ENCODE measurements at places on chromosomes 7 and 10.
A peak's percentile ranks its signal among the peaks of the same experiment; 100 is the strongest.

GRCh38 chr7:135843214-135843613 lies 94.6 kb upstream of the FAM180A start:
- peaks cover 12% of the 10 kb centered on the region for H3K4me1 ChIP-seq
- no peak overlapping the region for H3K27ac ChIP-seq
- no peak for DNase-seq
- no peak overlapping the region for H3K4me3 ChIP-seq
- H3K27me3 ChIP-seq, result no peaks in the 10 kb centered on the region
- no peaks in the 10 kb centered on the region for H3K36me3 ChIP-seq

DNA sequence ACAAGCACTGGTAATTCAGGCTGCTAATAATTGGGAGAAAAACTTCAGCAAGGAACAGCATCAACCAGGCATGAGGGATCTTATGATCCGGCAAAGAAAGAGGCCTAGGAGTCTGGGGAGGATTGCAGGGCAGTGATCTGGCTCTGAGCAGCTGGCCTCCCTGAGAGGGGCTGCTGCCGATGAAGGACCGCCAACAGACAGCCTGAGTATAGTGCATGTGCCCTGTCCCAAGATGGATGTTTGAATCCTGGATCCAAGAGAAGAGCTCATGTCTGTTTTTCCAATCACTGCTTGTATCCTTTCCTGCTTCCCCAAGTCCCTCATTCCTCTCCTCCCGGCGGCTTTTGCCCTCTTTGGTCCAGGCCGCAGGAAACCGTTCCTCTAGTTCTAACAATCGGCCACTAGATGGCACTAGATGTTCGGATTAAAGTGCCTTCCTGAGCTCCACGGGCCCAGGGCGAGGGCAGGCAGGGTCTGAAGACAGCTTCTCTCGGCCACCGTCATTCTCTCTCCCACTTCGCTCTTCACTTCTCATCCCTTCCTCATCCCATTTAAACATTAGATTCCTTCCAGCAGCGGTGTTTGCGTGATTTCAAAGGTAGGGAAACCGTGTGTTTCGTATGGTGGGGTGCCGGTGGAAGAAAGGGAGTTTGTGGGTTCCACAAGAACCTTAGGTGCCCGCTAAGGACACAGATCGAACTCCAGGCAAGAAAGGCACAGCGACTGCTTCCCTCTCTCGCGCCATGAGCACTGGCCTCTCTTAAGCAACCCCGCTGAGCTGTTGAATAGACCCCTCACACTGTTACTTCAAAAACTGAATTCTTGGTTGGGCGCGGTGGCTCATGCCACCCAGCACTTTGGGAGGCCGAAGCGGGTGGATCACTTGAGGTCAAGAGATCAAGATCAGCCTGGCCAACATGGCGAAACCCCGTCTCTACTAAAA lies 82.4 kb downstream of the ADCYAP1R1 start:
- no peak for DNase-seq
- no peaks in the 10 kb centered on the region for H3K36me3 ChIP-seq
- no peak overlapping the region for H3K27ac ChIP-seq
- no peak overlapping the region for H3K4me3 ChIP-seq
- H3K27me3 ChIP-seq, result peaks cover 7% of the 10 kb centered on the region
- H3K4me1 ChIP-seq, result no peaks in the 10 kb centered on the region

DNA sequence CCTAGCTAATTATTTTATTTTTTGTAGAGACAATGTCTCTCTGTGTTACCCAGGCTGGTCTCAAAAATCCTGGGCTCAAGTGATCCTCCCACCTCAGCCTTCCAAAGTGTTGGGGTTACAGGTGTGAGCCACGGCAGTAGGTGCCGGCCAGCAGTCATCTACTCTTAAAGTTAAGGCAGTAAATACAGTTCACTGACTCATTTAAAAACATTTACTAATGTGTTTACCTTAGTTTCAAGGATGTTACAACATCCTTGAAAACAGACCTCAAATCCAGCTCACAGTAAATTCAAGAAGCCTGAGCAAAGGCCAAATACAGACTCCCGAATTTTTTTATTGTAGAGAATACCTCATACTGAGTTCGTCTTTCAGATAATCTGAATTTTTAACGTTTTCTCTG lies 29.6 kb upstream of the ABCB4 start:
- peaks cover 15% of the 10 kb centered on the region for H3K4me1 ChIP-seq
- DNase-seq, result no peak
- H3K27ac ChIP-seq, result no peak overlapping the region
- no peaks in the 10 kb centered on the region for H3K27me3 ChIP-seq
- H3K36me3 ChIP-seq, result peaks cover 10% of the 10 kb centered on the region
- H3K4me3 ChIP-seq, result no peak overlapping the region

- no peak for DNase-seq
- H3K4me1 ChIP-seq, result no peaks in the 10 kb centered on the region
- peaks cover 14% of the 10 kb centered on the region for H3K27me3 ChIP-seq
Measured at GRCh38 chr10:126337251-126337810, 50.9 kb downstream of the ADAM12 start.

- no peak overlapping the region for H3K27ac ChIP-seq
- no peak overlapping the region for H3K4me3 ChIP-seq
- peaks cover 10% of the 10 kb centered on the region for H3K27me3 ChIP-seq
- no peaks in the 10 kb centered on the region for H3K36me3 ChIP-seq
- no peaks in the 10 kb centered on the region for H3K4me1 ChIP-seq
Measured at GRCh38 chr10:5512331-5512730, 12.4 kb upstream of the CALML3 start.

DNA sequence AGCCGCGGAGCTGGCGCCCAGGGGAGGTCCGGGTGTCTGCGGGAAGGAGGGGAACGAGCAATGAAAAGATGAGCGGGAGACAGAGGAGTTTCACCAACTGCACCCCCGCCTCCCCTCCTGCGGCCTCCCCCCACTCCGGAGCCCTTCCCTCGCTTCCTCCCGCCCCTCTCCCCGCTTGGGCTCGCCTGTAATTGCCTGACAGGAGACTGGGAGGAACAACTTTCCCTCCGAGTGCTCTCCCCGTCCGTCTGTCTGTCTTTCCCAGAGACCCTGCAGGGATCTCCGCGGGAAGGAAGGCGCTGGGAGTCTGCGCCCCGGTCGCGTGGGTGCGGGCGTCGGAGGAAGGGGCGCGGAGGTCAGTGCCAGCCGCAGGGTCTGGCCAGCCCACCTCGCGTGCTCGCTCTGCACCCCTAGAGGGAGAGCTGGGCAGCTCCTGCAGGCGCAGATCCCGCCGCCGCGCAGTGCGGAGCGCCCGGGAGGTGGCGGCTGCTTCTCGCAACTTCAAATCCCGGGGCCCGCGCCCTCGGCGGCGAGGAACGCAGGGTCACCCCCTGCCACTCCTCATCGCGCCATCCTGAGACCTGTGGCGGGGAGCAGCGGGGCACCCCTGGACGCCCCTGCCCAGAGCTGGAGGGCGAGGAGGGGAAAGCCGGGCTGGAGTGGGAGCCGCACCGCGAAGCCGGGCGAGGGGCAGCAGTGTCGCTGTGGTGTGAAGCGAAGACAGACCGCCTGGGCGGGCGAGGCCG lies 511 bp upstream of the NRP1 start:
- H3K4me1 ChIP-seq, result peaks cover 11% of the 10 kb centered on the region
- peaks cover 49% of the 10 kb centered on the region for H3K27me3 ChIP-seq
- no peaks in the 10 kb centered on the region for H3K36me3 ChIP-seq

- H3K4me3 ChIP-seq, result peak overlapping the region; percentile 64
- H3K4me1 ChIP-seq, result no peaks in the 10 kb centered on the region
- no peak overlapping the region for H3K27ac ChIP-seq
- no peaks in the 10 kb centered on the region for H3K36me3 ChIP-seq
- DNase-seq, result no peak
Measured at GRCh38 chr10:80356989-80357850, 639 bp downstream of the DYDC2 start.

DNA sequence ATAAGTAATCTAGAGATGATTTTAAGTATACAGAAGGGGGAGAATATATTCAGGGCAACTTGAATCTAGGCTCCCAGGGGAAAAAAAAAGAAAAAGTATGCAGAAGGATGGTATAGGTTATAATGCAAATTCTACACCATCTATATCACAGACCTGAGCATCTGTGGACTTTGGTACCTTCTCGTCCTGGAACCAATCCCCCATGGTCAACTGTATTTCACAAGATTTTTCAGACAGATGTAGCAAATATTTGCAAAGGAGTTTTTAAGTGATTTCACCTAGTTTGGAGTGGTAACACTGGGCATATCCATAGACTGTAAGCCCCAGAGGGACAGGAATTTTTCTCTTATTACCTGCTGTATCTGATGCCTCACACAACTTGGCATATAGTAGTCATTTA lies 58.8 kb downstream of the NOC3L start:
- no peak for DNase-seq
- H3K27ac ChIP-seq, result no peak overlapping the region
- no peak overlapping the region for H3K4me3 ChIP-seq
- no peaks in the 10 kb centered on the region for H3K36me3 ChIP-seq

DNA sequence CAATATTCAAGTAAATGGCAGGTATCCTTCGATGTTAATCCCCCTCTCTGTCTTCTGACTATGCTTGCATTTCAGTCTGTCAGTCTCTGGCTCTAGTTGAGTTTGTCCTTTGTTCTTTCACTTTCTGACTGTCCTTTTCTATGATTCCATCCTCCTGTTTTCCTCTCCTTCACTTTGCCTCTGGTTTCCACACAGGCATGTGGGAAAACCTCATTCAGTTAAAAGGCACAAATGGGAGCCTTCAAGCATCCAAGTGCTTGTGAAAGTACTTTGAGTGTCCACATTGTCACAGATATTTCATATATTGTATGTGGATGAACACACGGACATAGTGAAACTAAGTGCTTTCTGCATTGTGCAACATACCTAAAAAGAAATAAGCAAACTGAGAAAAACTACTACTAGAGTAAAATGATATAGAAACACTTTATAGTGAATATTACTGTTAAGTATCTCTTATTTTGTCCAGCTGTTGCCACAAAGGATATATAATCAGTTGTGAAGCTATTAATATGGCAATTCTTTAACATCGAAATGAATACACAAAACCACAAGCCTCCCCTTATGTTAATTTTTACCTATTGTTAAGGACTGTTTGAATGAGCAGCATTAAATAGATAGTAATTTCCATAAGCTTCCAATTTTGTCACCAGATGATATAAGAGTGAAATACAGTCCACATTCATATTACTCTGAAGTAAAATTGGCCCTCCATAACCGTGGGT lies 71.7 kb downstream of the NRBF2 start:
- H3K27me3 ChIP-seq, result no peaks in the 10 kb centered on the region
- H3K36me3 ChIP-seq, result peaks cover 8% of the 10 kb centered on the region
- peaks cover 30% of the 10 kb centered on the region for H3K4me1 ChIP-seq

DNA sequence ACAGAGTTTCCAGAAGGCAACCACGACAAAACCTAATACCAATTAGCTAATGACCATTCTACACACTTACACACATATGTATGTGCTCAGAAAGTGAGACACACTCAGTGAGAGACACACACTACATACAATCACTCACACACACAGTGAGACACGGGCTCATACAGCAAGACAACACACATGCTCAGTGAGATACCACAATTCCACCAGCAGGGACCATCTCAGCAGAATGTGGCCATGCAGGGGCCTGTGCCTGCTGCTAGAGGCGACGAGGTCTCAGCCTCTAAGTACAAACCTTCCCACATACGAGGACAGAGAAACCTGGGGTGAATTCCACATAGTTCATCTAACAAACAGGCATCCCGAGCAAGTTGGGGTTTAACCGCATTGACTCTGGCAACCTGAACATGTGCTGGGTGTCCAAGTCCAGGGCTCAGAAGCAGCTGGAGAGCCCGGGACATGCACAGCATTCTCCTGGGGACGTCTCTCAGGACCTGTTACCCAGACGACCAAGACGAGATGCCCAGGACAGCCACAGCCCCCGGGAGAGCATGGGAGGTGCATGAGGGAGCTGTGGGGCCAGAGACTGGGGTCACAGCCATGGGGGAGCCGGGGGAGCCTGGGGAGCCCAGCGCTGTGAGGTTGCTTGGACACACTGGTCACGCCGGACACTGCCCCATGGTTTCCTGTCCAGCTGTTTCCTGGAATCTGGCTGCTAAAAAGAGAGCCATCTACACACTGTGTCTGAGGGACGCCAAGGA lies 523.6 kb downstream of the PTPRN2 start:
- H3K4me1 ChIP-seq, result no peaks in the 10 kb centered on the region
- no peaks in the 10 kb centered on the region for H3K27me3 ChIP-seq
- peak; percentile 25 for DNase-seq
- no peaks in the 10 kb centered on the region for H3K36me3 ChIP-seq
- no peak overlapping the region for H3K27ac ChIP-seq
- no peak overlapping the region for H3K4me3 ChIP-seq

DNA sequence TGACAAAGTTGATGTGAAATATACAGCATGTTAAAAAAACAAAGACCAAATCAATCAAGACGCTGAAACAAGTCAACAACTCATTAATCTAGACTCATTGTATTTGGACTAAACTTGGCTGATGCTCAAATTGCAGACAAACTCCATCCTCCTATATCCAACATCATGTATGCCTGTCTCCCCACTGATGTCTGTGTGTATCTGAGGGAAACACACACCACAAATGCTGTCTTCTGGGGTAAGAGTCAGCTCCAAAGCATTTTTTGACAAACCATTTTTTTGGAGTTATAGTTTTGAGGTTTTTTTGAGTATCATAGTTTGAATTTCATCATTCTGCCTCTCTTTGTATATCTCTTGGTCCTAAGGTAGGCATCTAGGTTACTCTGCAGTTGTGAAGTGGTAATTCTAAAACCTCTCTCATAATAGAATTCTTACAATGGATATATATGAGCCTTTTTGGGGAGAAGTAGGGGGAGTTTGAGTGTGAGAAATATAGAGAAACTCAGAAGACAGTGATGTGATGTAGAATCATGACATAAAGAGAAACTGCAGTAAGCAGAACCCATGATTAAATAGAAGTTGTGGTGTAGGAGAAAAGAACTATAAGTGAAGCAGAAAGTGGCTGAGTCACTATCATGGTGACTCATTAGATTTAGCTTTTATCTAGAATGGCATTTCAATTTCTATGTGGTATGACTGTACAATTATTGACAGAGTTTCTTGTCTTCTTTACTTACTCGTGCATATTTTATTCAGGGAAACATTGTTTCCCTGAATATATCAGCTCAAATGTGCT lies 1531.1 kb upstream of the LRRTM3 start:
- no peak overlapping the region for H3K4me3 ChIP-seq
- no peaks in the 10 kb centered on the region for H3K4me1 ChIP-seq
- no peak for DNase-seq
- H3K27ac ChIP-seq, result no peak overlapping the region
- no peaks in the 10 kb centered on the region for H3K27me3 ChIP-seq

- peaks cover 14% of the 10 kb centered on the region for H3K4me1 ChIP-seq
- no peak overlapping the region for H3K4me3 ChIP-seq
- no peaks in the 10 kb centered on the region for H3K36me3 ChIP-seq
- DNase-seq, result no peak
- H3K27ac ChIP-seq, result no peak overlapping the region
Measured at GRCh38 chr7:75635036-75635435, 103.7 kb downstream of the HIP1 start.

DNA sequence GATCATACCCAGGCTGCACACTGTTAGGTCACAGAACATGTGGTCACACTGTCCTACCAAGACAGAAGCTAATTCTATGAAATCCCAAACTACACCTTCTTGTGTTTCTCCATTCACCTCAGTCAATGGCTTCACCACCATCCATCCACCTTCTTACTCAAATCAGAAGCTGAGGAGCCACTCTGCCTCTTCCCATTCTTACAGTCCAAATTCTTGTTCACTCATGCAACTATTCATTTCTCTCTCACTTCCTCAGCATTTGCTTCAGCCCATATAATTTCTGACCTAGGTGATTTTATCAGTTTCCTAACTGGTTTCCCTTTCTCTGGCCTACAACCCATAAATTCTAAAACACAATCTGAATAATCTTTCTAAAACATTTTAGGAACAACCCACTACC lies 229.2 kb downstream of the LRRN3 start:
- H3K36me3 ChIP-seq, result peaks cover 13% of the 10 kb centered on the region
- no peak for DNase-seq
- no peaks in the 10 kb centered on the region for H3K27me3 ChIP-seq
- H3K27ac ChIP-seq, result no peak overlapping the region
- H3K4me1 ChIP-seq, result no peaks in the 10 kb centered on the region
- H3K4me3 ChIP-seq, result no peak overlapping the region
